ENCODE measurements at places on chromosomes 6 and 20.

- no peak for DNase-seq
Measured at GRCh38 chr6:16079354-16079753, 49.5 kb upstream of the MYLIP start.

GRCh38 chr6:127514179-127514772 lies 4.9 kb downstream of the MTCL3 start:
- DNase-seq, result peak; percentile 8

GRCh38 chr6:33578588-33579011 lies 1.5 kb downstream of the BAK1 start:
- peak; percentile 69 for DNase-seq

- DNase-seq, result no peak
Measured at GRCh38 chr20:62197801-62198200, 15.0 kb downstream of the MTG2 start.

DNA sequence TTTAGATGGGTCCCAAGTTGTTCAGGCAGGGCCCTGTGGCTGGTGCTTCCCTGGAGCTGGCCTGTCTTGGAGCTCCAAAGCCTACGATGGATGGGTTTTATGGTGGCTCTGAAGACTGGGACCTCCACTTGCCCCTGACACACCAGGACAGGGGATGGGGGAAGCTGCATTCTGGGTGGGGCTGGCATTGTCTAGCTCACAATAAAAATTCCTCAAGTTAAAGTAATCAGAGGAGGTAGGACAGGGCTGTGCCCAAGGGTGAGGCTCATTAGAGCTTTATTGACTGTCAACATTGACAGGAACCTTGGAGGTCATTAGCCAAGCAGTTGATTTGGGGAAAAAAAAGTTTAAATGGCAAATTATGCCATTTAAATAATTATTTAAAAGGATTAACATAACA lies 35.7 kb downstream of the TFAP2C start:
- DNase-seq, result no peak

DNA sequence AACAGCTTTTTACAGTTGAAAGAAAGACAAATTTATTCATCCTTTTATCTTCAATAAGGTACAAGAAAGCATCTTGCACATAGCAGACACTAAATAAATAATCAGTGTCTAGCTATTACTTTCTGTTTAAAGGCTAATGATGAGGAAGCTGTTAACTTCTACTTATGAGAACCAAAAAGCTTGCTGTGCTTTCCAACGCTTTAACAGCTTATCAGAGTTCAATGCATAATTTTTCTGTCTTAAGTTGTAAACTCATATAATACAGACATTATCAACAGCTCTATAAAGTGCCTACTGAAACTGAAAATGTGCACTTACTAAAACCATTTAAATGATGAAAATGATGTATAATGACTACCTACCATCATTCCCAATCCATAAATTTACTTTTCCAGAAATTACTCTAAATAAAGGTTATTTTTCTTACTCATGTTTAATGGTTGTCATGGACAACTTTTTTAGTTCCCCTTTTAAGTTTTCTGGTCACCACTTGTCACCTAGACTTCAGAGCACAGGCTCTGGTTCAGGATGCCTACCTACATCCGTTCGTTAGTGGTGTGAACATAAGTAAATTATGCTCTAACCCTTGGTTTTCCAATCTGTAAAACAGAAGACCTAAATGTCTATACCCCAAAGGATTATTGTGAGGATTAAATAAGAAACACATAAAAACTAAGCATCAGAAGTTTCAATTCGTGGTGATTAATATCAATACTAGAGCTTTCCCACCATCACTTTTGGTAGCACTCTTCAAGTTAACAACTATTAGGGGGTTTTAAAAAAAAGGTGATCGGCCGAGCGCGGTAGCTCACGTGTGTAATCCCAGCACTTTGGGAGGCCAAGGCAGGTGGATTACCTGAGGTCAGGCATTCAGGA lies 8.0 kb downstream of the PNISR start:
- peak; percentile 21 for DNase-seq

DNA sequence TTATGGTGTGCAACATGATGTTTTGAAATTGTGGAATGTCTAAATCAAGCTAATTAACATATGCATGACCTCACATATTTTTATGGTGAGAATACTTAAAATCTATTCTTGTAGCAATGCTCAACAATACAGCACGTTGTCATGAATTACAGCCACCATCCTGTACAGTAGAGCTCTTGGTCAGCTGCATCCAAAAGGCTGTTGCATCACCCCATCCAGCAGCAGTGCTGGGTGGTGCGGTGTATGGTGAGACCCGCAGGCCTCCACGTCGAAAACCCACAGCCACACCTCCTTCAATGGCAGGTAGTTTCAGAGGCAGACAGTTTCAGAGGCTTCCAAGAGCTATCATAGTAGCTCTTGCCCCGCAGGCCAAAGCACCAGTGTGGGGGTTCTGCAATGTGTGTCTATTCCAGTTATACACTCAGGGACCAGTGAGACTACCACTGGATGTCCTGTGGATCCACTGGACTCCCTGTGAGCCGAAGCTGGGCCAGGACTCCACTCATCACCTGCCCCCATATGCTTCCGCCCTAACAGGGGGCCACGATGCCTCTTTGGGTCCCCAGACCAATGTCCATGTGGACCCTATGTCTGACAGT lies 23.4 kb downstream of the PACSIN1 start:
- DNase-seq, result no peak

GRCh38 chr6:169175360-169175887 lies 78.2 kb downstream of the THBS2 start:
- DNase-seq, result no peak

DNA sequence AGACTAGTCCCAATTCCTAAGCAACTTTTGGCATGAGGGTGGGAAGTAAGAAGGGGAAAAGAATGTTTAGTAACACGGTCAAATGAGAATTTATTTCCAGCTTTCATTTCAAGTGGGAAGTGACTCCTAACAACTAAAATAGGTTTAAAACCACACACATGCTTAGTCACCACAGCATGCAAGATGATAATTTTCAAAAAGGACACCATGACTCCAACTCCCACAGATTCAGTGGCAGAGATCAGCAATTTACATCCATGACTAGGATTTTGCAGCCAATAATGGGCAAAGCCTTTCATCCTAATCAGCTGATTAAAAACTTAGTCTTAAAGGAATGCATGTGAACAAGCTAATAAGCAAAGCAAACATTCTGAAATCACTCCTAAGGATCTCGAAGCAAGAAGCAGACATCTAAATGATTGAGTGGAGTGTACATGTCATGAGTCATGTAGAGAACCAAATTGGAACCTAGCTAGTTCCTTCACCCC lies 48.1 kb upstream of the GCLC start:
- DNase-seq, result no peak

DNA sequence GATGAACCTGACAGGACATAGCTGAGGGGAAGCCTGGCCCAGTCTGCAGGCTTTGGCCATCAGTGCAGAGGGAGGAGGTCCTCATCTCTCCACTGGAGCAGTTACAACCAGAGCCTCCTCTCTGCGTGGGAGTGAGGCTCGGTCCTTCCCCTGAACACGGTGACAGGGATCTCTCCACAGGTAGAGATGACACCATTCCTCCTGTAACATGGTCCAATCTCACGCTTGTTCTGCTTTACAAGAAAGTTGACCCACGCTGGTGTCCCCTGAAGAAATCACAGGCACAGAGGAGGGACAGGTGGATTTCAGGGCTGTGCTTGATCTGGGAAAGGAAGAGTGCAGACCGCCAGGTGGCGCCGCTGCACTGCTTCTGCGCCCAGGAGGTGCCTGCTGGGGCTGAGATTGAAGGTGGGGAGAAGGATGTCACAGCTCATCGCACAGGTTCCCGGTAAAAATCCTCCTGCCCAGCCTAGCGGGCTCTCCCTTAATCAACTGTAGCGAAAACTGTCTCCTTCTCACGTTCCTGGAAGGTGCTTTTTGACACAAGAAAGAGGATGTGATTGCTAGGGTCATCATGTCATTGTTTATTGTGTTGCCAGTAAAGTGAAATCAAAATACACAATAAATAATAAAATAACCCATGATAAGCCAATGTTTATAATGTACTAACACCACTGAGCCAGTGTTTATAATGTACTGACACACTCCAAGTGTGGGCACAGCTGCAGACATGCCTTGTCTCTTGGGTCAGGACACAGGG lies 20.4 kb downstream of the HLA-G start:
- DNase-seq, result peak; percentile 78

DNA sequence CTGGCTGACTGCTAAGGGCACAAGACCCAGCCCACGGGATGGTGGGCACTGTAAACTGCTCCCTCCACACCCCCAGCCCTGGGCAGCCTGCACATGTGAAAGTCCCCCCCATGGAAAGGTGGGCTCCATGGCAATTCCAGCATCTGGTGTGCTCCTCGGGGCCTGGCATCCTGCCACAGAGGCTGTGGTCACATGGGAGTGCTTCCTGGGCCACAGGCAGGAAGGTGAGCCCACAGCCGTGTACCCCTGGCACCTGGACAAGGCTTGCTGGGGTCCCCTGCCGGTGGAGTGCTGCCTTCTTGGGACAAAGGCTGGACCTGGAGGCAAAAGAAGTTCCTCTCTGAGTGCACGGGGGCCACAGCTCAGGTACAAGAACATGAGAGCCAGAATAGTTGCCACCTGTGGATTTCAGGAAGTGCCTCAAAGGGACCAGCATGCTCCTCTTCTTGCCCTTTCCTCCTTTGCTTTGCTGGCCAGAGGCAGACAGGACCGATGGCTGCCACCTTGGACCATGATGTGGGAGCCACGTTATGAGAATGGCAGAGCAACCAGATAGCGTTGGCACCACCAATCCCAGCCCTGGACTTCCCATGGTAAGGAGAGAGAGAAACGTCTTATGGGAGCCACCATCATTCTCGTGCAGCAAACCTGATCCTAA lies 120.2 kb upstream of the MLN start:
- no peak for DNase-seq

DNA sequence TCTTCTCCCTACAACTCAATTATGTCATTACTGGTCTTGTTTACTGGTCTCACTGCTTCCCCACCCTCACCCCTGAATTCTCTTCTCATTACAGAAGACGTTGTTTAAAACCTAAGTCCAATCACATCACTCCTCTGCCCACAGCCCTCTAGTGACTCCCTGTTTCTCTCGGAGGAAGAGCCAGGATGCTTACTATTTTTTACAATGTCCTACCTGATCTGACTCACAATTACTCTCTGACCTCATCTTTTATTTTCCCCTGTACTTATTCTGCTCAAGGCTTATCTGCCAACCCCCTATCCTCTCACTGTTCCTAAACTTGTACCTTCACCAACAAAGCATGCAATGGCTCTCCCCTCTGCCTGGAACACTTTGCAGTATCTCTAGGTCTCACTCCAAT lies 400.4 kb upstream of the PTCHD4 start:
- no peak for DNase-seq

GRCh38 chr20:59219211-59219610 lies 55.6 kb downstream of the ZNF831 start:
- DNase-seq, result no peak

Data from GM13976 (cell line).